Trophoblast cell (in vitro differentiated cells and primary cell): ENCODE measurements at places on chromosomes 2 and 18.

DNA sequence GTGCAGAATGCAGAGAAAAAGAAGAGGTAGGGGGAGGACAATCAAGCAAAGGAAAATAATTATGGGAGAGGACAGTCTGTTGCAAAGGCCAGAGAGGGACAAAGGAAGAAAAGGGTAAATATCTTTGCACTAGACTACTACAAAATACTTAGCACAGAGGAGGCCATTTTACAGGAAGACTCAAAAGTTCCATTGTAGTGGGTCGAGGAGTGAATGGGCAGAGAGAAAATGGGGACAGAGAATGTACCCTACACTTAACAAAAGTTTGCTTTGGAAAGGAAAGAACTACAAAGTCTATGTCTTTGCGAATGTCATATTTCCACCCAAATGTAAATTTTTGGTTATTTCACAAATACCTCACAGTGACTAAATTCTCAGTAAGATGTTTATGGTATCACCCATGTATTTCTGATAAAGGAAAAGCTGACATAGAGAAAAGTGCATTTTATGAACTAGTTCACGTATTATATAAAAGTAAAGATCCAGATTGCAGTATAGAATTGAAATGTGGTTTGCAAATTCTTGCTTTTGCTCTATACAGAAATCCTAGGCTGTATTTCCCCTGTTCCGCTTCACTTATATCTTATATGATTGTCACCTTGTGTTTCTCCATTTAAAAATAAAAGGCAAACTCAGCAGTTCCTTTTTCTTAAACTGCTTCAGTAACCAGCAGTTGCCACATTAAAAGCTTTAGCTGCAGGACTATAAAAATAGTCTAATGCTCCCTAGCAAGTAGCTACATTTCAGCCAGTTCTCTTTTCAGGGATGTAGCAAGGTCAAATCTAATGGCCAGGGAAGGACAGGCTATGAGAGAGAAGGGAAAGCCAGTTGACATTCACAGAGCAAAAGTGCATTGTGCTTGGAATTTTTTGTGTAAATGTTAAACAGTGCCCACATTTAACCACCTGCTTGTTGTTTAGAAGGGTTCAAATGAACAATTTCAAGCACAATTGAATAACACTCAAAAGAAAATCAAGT is 79.7 kb upstream of the CYTIP start:
- no peak for DNase-seq

DNA sequence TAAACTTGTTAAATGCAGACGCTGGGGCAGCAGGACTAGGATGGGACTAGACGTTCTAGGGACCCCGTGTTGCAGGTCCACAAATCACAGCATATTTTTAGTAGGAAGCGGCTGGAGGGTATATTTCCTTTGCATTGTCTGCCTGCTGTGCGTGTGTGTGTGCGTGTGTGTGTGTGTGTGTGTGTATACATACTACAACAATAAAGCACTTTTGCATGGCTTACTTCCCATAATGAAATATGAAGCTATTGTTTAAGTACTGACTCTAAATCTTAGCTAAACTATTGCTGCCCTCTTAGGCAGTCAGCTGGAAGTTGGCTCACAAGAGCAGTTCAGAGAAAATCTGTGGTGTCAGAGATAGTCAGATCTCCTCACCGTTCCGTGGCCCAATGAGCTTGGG is 133.4 kb downstream of the CABLES1 start:
- DNase-seq: no peak

DNA sequence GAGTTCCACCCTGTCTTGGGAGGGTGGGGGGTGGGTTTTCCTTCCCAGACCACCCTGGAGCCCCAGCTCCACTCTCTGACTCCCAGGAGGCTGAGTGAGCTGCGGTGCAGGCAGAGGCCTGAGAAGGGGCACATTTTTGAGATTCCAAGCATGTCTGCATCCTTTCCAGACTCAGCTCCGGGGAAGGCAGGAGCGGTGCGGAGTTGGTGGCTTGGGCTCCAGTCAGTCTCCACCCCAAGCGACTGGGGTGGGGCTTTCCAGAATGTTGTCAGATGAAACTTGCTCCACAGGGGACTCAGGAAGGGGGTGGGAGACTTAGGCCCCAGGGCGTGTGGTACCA is 44.2 kb upstream of the HS6ST1 start:
- DNase-seq: peak; percentile 89

DNA sequence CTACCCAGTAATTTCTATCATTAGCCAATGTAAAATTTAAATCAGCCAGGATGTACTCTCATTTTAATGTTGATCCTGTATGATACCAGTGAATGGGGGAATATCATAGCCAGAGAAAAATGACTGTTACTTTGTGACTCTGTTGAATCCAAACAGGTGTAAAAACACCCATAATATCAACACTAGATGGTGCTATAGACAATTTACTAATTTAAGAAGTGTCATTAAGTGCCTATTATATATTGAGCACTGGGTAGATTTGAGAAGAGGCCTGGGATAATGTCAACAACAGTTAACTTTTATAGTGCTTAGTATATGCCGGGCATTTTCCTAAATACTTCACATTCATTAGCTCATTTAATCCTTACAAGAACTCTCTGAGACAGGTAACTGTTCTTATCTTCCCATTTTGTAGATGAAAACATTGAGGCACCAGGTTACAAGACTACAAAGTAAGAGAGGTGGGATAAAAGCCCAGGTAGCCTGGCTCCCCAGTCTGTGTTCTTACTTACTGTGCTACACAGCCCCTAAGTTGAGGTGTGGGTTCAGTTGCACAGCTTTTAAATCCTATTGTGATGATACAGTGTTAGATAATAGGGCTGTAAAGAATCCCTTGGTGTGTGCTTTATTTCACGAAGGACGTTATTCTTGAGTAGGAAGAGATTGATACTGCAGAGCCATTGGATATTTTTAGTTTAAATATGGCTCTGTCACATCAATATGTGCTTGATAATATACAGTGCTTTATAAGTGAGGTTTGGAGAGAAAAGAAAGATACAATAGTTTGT is 325.5 kb downstream of the AGPS start:
- DNase-seq: no peak

- peak; percentile 61 for DNase-seq
Observed at GRCh38 chr18:36424741-36425142, 127.2 kb downstream of the FHOD3 start.

GRCh38 chr2:191109888-191110287 is 40.9 kb downstream of the STAT4 start:
- no peak for DNase-seq

DNA sequence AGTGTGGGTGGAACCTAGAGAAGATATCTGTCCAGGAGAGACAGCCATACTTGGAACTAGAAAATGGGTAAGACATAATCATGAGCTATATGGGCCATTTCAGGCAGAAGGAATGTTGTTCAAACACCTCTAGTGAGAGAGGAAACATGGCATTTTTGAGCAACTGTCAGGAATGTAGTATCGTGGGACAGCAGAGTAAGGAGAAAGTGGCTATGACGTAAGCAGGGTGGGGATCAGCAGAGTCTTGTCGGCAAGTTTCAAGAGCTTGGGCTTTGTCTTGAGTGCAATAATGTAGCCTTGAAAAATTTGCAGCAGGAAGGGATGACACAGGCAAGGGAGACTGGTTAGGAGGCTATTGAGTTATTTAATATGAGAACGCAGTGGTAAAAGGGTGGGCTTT is 20.4 kb downstream of the SERPINB7 start:
- DNase-seq: peak; percentile 92

DNA sequence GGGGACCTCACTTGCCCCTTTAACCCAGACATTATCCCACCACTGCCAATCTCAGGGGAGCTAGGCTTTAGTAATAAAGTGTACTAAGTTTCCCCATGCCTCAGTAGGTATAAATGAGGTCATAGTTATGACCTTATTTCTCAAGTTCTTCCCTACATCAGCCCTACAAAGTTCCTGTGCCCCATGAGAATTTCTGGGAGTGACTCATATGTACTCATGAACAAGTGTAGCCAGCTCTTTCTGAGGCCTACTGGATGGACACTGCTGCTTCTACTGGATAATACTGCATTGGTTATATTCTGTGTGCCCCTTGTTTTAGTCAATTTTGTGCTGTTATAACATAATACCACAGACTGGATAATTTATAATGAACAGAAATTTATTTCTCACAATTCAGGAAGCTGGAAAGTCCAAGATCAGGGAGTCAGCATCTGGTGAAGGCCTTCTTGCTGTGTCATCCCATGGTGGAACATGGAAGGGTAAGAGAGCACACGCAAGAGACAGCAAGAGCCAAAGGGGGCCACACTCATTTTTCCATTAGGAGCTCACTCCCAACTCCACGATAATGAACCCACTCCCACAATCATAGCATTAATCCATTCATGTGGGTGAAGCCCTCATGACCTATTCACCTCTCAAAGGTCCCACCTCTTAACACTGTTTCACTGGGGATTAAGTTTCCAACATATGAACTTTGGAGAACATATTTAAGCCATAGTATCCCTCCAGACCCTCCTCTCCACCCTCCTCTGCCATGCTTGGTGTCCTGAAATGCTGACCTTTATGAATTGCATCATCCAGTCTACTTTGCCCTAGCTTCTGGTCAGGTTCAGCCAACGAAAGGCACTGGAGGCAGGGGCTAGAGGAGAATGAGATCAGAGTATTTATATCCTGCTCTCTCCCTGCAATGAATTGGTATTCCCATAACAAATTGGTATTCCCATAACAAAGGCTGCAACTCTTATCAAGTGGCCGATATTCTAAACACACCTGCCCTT is 25.4 kb upstream of the ST3GAL5 start:
- DNase-seq: no peak

GRCh38 chr18:55856229-55856628 is 268.2 kb upstream of the TCF4 start:
- DNase-seq: peak; percentile 97

DNA sequence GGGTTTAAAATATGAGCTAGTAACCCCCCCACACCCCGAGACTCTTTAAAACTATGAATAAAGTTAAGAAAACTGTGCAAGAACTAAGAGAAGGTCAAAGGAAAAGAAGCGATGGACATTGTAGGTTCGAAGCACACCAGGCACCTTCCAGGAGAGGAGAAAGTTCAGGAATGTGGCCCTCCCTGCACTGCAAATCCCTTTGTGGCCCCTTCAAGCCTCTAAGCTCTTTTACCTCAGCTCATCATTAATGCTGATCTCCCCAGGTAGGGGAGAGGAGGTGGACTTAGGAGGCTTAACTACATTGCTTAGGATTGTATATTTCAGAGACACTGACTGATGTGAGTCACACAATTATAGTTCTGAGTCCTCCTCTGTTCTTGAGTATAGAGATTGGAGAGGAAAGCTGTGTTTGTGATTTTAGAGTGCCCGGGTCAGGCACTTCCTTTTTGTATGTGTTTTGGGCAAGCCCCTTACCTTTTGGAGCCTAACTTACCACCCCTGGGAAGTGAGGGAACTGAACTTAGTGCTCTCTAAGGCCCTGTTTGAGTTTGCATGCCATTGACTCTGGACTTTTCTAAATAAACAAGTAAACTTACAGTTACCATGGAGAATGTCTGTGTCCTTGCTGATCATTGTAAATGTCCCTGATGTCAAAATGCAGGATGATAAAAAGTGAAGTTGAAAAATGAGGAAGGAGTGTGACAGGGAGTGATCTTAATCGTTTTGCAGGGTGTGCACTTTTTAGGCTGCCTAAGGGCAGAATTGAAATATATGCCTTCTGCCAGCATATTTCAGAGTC is 140.8 kb upstream of the ZEB2 start:
- DNase-seq: peak; percentile 47

GRCh38 chr18:4906856-4907255 is 290.2 kb downstream of the AKAIN1 start:
- no peak for DNase-seq

DNA sequence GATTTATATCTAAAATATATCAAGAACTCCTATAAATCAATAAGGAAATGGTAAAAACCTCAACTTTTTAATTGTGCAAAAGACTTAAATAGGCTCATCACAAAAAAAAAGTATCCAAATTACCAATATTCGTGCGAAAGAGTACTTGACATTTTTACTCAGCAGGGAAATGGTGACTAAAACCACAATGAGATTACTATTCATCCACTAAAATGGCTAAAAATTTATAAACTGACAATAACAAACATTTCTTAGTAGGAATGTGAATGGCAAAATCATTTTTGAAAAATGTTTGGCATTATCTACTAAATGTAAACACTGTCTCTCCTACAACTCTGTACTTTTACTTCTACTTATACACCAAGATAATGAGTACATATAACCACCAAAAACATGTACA is 184.8 kb upstream of the RND3 start:
- DNase-seq: no peak

DNA sequence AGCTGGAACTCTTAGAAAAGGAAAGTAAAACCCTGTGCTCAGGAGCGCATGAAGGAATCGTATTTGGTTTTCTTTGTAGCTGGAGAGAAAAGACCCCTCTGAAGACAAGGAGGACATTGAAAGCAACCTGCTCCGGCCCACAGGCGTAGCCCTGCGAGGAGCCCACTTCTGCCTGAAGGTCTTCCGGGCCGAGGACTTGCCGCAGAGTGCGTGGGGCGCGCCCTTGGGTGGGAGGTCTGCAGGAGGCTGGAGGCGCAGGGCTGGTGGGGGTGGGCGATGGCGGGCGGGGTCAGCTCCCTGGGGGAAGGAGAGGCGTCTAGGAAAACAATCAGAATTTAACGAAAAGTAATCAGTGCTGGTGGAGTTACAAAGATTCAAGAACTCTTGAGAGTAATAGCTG is 72.8 kb downstream of the DYSF start:
- no peak for DNase-seq

DNA sequence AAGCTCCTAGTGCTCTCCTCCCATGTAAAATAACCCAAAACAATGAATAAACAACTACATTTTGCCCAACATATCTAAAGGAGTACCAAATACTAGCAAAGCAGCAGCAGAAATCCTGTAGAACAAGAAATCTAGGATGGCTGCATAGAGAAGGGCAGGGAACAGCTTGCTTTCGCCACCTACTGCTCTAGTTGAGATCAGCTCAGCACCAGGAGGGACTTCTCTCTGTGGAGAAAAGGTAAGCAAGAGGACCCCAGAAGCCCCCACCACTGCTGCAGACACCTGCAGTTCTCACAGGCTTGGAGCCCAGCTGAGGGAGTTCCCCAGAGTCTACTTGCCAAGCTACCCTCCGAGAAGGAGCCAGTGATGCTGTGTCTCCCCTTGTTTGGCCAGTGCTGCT is 243.0 kb upstream of the CHST9 start:
- DNase-seq: peak; percentile 17

DNA sequence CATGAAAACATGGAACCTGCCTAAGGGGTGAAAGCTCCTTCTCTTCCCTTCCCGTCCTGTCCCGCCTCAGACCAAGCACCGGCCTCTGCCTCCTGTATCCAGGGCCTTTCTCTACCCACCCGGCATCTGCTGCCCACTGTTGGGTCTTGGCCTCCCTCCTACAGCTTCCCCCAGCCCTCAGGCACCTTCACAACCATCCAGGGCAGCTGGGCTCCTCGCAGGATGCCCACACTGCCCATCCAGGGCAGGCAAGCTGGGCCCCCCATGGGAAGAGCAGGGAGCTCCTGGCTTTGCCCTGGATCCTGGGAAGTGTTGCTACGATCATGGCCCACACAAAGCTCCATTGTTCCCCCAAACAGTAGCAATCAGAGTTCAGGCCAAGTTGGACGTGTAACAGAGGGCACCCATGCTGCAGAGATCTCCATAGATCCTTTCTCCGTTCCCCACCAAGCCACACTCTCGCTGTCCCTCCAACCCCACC is 206.6 kb downstream of the NDUFA10 start:
- no peak for DNase-seq

- DNase-seq: no peak
Observed at GRCh38 chr2:216490061-216490460, 8.6 kb upstream of the RPL37A start.
